ENCODE measurements at places on chromosomes 16 and 17. TPM values are rescaled to one million over a fixed set of nuclear protein-coding genes. Genes with fewer than 3 reads are reported as not detected.
A peak's percentile ranks its signal among the peaks of the same experiment; 100 is the strongest.

Gene C16orf86
- total RNA-seq: 2.5 TPM

DNA sequence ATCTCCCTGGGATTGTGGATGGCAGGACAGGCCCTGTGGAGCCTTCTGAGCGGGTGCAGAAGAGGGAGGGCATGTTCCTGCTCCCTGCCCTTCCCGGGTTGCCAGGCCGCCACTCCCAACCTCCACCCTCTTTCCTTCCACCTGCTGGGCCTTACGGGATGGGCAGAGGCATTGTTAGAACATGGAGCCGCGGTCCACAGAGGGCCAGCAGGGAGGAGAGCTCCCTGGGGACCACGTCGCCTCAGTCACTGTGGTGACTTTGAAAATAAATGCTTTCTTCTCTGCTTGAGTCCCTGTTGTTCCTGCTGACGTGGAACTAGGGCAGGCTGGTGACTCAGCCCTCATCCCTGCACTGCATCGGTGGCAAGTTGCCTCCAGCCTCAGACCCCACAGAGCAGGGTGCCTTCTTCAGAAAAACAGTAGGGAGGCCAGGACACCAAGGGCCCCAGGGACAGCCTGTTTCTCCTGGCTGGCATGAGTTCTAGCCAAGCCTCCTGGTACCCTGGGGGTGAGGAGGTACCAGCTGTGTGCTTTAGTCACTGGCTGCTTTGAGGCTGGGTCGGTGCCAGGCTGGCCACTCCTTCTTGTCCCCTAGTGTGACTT lies 224.9 kb downstream of the SEC14L1 start:
- no peaks in the 10 kb centered on the region for H3K27me3 ChIP-seq
- peak overlapping the region; percentile 58 for H3K27ac ChIP-seq
- H3K36me3 ChIP-seq: no peaks in the 10 kb centered on the region
- H3K4me3 ChIP-seq: no peak overlapping the region
- DNase-seq: no peak

GRCh38 chr16:23858542-23858941 lies 22.8 kb downstream of the PRKCB start:
- H3K27ac ChIP-seq: no peak overlapping the region
- peaks cover 74% of the 10 kb centered on the region for H3K27me3 ChIP-seq
- DNase-seq: no peak
- H3K4me1 ChIP-seq: no peaks in the 10 kb centered on the region
- H3K36me3 ChIP-seq: no peaks in the 10 kb centered on the region
- H3K4me3 ChIP-seq: no peak overlapping the region

GRCh38 chr16:1612320-1613111 lies at the start of gene CRAMP1:
TSS of gene CRAMP1 (plus strand) at chr16:1612360. CDS start at chr16:1614640, 2,280 bp downstream.
- H3K27me3 ChIP-seq: no peaks in the 10 kb centered on the region
- peak within 1 kb of the TSS; percentile 86 for H3K4me3 ChIP-seq
- H3K4me1 ChIP-seq: peaks cover 31% of the 10 kb centered on the region
- DNase-seq: peak; percentile 17
- H3K36me3 ChIP-seq: peaks cover 2% of the 10 kb centered on the region

Gene KRTAP9-2
- total RNA-seq: not detected

DNA sequence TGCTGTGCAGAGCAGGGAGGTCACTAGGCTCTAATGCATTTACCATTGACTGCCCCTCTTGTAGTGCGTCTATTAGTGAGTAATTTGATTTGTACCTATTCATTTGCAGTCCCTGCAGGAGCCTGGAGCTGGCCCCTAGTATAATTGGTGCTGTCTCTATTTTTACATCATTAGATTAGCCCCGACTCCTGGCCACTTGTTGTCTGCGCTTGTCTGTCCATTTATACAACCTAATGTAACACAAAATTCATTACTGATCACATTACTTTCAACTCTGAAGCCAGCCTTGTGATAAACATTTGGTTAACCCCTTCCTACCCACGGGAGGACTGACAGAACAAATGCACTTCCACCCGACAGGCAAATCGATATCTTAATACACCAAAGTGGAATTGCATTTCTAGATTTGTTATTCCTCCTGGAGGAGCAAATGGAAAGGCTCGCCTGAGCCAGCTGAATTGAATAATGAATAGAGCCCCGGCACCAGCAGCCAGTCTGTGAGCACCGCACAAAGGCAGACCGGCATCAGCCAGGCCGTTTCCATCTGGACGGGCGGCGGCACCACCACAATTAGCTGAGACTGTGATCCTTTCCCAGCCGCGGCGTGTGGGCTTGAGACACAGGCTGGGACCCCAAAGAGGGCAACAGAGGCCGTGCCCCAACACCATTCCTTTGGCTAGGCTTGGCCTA lies 18.7 kb upstream of the TBX2 start:
- H3K27ac ChIP-seq: no peak overlapping the region
- peaks cover 1% of the 10 kb centered on the region for H3K36me3 ChIP-seq
- no peak for DNase-seq
- no peak overlapping the region for H3K4me3 ChIP-seq

- no peak overlapping the region for H3K4me3 ChIP-seq
- no peaks in the 10 kb centered on the region for H3K4me1 ChIP-seq
- H3K27me3 ChIP-seq: peaks cover 55% of the 10 kb centered on the region
- DNase-seq: no peak
Measured at GRCh38 chr16:55710466-55710865, 54.7 kb downstream of the SLC6A2 start.

DNA sequence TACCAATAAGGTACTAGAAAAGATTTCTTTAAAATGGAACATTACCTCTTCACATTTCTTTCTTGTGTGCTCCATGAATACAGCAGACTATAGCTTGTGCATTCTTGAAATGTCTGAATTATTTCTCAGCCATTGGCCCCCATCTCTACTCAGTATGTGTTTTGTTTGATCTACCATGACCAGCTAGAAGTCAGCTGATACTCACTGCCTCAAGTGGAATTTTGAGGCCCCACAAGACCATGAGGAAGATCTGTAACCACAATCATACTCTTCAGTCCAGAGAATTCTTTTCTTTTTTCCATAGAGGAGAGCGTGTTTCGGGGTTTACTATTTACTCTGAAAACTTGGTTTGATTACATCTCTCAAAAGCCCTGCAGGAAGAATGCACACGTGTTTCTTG lies 319.1 kb downstream of the TOX3 start:
- peaks cover 11% of the 10 kb centered on the region for H3K4me1 ChIP-seq
- peaks cover 2% of the 10 kb centered on the region for H3K36me3 ChIP-seq
- no peak overlapping the region for H3K4me3 ChIP-seq
- no peak overlapping the region for H3K27ac ChIP-seq
- H3K27me3 ChIP-seq: no peaks in the 10 kb centered on the region

Gene DNAI2
- not detected for total RNA-seq

DNA sequence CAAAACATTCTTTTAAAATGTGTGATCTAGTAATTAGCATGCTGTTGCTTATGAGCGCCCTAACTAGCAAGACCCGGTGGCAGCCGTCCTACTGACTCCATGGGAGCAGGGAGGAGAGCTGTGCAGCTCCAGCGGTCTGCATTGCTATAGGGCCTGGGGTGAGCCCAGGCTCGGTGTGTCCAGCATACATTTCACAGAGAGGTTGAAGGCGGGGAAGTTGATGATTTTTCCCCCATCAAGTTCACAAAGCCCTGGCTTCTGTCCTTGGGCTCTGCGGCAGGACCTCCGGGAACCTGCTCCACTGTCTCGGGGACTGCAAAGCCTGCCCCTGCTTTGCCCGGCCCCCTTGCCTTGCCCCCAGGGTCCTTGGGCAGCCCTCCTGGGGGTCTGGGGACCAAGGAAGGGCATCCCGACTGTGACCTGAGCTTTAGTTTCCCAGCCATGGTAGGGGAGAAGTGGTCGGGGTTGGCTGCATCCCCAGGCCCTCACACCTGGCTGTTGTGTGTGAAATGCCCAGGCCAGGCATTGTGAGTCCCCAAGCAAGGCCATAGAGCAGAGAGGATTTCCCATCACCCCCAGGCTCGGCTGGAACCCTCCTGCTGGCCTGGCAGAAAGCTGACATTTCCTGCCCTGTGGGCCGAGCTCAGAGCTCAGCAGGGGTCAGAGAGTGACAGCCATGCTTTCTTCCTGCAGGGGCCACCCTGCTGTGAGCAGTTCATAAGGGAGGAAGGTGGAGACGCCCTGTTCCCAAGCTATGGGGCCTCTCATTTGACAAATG lies 24.8 kb downstream of the KCNJ12 start:
- DNase-seq: no peak
- no peak overlapping the region for H3K27ac ChIP-seq
- H3K27me3 ChIP-seq: peaks cover 7% of the 10 kb centered on the region
- peaks cover 1% of the 10 kb centered on the region for H3K4me1 ChIP-seq

Gene C16orf54
- 0.17 TPM for total RNA-seq

GRCh38 chr16:84759061-84759460 lies 59.3 kb downstream of the USP10 start:
- H3K4me1 ChIP-seq: peaks cover 7% of the 10 kb centered on the region
- peaks cover 15% of the 10 kb centered on the region for H3K36me3 ChIP-seq
- H3K27ac ChIP-seq: peak overlapping the region; percentile 66
- no peak overlapping the region for H3K4me3 ChIP-seq
- no peak for DNase-seq
- H3K27me3 ChIP-seq: no peaks in the 10 kb centered on the region

- no peaks in the 10 kb centered on the region for H3K4me1 ChIP-seq
- peaks cover 52% of the 10 kb centered on the region for H3K27me3 ChIP-seq
- no peaks in the 10 kb centered on the region for H3K36me3 ChIP-seq
Measured at GRCh38 chr17:47862621-47863440, 11.9 kb upstream of the SP6 start.

DNA sequence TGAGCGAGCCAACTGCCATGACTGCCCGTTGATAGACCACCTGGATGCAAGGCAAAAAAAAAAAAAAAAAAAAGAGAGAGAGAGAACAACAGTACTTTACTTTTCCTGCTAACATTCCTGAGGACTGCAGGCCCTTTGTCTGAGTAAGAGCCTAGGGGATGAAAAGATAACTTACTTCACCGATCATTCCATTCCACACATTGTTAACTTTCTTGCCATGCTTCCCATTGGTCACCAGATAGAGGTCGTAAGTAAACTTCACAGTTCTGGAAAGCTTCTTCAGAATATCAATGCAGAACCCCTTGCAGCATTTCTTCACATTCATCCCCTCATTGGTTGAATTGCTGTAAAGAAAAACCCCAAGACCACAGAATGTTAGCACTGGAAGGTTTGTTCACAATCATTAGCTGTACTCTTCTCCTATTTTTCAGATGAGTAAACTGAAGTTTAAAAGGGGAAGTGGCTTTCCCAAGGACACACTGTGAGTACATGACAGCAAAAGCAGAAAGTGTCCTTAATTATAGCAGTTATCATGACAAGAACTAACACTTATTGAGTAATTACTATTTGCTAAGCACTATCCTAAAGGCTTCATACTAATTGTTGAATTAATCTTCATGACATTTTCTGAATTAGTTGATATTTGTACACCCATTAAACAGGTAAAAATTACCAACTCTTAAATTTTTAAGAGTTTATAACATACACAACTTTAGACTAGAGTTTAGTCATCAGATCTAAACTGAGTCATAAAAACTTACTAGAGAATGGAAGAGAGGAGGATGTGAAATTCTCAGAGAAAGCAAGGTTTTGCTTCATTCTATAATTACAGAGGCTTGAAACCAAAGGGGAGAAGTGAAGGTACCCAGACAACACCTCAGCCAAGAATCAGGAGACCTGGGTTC lies 341.2 kb downstream of the GRIN2A start:
- DNase-seq: no peak
- H3K27ac ChIP-seq: no peak overlapping the region
- H3K4me1 ChIP-seq: peaks cover 10% of the 10 kb centered on the region
- no peaks in the 10 kb centered on the region for H3K36me3 ChIP-seq
- no peak overlapping the region for H3K4me3 ChIP-seq

DNA sequence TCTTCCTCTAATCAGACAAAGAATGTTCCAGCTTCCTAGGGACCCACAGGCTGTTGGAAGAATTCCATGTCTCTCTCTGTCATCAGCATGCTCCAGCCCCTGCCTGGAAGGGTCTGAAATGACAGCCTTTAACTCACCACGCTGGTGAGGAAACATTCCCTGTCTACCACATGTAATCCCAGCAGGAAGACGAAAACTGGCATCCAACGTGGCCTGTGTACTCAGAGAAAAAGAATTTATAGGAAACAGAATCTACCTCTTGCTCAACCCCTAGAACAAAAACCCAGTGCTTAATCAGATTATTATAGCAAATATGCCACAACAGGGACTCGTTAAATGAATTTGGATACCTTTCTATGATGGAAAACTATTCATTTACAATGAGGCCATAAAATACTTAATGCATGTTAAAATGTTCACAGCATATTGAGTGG lies 147.3 kb upstream of the FOXF1 start:
- H3K4me3 ChIP-seq: no peak overlapping the region

DNA sequence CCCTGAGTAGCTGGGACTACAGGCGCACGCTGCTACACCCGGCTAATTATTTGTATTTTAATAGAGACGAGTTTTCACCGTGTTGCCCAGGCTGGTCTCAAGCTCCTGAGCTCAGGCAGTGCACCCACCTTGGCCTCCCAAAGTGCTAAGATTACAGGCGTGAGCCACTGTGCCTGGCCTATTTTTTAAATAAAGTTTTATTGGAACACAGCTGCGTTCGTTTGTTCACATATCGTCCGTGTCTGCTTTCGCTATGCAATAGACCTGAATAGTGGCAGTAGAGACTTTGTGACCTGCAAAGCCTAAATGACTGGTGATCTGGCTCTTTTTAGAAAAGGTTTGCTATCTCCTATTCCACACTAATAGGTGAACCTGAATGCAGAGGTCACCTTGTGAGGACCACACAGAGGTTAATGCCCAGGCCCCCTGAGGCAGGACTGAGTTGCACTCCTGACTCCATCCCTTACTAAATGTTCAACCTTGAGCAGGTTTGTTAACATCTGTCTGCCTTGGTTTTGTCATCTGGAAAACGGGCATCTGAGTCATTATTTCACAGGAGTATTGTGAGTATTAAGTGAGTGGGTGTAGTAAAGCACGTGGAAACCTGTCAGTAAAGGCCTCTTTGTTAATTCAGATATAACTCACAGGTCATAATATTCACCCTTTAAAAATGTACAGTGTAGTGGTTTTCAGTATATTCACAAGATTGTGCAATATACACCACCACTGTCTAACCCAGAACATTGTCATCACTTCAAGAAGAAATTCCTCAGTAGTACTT lies 157.5 kb upstream of the CACNG5 start:
- peaks cover 15% of the 10 kb centered on the region for H3K4me1 ChIP-seq
- no peaks in the 10 kb centered on the region for H3K36me3 ChIP-seq
- no peak overlapping the region for H3K4me3 ChIP-seq
- no peaks in the 10 kb centered on the region for H3K27me3 ChIP-seq
- DNase-seq: no peak
